Activated T-cell treated with anti-CD3 and anti-CD28 coated beads for 48 hours (primary cell): ENCODE measurements at places on chromosomes 1 and 21.

DNA sequence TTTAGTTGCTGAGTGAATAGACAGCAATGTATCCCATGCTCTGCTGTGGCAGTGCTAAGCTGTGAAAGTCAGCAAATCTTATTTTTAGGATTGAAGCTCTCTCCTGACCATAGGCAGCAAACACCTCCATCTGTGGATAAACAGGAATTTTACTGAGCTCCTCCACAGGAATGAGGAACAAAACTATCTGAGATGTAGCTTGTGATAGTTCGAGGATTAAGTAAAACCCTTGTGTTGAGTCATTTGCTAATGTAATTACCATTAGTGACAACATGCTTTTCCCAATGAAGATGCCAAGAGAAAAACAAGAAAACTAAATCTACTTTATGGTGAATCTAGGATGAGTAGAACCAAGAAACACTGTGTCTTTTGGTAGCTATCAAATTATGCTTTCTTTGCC is 122.7 kb downstream of the CLEC20A start:
- DNase-seq = no peak

DNA sequence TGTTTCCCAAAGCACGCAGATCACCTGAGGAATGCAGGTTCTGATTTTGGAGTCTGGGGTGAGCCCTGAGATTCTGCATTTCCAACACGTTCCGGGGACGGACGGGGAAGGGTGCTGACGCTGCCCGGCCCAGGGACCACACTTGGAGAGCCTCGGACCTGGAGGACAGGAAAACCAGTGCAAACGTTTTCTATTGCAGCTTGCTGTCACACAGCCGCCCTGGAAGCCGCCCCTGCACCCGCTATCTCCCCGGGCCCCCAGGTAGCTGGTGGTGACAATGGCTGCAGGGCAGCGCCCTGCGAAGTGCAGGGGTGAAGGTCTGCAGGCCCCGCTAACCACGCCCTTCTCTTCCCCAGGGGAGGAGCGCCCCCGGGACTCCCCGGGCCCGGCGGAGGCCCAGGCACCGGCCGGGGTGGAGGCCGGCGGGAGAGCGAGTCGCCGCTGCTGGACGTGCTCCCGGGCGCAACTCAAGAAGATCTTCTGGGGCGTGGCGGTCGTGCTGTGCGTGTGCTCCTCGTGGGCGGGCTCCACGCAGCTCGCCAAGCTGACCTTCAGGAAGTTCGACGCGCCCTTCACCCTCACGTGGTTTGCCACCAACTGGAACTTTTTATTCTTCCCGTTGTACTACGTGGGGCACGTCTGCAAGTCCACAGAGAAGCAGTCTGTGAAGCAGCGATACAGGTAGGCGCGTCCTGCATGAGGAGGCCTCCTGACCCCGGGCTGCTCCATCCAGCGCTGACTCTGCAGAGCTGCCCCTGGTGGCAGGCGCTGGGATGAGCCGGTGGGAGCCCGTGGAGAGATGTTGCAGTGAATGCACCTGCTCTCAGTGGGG is 142.0 kb upstream of the COA6 start:
- DNase-seq = no peak

DNA sequence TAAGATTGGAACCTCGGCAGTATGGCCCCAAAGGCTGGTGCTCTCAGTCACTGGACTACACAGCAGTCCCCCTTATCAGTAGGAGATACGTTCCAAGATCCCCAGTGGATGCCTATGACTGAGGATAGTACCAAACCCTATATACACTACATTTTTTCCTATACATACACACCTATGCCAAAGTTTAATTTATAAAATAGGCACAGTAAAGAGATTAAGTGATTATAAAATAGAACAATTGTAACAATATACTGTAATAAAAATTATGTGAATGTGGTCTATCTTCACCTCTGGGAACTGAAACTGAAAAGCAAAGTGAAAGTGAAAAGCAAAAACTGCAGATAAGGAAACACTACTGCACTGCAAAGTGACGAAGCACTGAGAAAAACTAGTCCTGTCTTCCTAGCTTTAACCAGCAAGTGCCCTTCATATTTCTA is 96.8 kb downstream of the INTS7 start:
- no peak for DNase-seq

DNA sequence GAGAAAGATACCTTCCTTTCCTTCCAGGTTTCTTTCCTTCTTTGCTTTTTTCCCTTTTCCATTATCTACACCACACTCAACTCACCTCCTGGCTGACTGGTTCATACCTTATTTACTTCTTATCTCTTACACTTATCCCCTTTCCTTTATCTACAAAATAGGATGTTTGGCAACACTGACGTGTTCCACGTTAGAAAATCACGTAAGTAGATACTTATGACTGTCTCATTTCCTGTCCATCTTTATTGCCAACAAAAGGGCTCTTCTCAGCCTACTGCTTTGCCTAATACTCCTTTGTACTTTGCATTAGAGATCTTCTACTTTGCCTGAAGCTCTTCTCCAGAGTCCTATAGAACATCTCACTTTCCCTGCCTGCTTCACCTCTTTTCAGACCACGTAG is 25.1 kb downstream of the SYNJ1 start:
- no peak for DNase-seq

DNA sequence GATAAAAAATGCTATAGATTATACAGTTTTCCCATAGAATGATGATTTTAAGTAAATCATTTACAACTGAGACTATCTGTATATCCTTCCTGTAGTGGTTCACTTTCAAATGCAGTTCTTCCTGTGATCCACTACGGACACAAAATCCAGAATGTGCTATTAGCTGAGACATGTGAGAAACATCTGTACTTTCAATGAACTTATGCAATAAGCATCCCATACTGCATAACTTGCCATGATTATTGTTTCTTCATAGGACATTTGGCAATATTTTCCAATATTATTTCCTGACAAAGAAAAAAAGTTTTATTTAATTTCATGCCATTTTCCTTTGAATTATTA is 83.5 kb upstream of the PRDX6 start:
- no peak for DNase-seq

- no peak for DNase-seq
Measured at GRCh38 chr1:185694081-185694480, 40.1 kb upstream of the HMCN1 start.

GRCh38 chr1:55311057-55311641 is 96.0 kb upstream of the USP24 start:
- no peak for DNase-seq

DNA sequence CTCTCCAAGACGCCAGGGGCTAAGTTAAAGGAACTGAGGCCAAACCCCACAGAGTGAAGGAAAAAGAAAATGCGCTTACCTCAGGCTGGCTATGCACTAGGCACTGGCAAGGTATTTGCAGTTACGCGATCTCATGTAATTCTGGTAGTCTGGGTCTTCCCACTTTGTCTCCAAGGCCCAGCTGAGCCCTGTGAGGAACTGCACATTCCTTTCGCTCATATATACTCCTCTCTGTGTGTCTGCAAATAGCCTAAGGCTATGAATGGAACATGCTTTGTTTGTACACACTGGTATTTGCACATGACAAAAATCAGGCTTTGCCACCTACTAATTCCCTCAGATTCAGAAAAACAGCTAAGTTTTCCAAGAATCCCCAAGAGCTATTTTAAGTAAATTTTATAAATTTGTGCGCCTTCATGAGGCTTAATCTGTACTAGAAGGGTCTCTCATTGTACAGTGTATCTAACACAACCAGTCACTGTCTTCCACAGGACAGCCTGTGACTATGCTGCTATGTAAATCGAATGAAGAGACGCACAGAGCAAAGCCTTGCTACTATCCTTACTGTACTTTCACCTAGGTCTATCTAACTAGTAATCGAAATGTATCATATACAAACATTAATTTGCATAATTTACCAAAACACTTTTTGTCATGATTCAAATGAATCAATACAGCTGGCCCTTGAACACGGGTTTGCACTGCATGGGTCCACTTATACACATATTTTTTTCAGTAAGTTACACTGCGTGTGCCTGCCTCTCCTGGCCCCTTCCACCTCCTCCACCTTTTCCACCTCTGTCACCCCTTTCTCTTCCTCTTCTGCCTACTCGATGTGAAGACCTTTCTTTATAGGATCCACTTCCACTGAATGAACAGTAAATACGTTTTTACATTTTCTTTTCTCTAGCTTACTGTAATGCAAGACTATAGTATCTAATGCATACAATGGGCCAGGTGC is 87.0 kb downstream of the SIPA1L2 start:
- DNase-seq = no peak

DNA sequence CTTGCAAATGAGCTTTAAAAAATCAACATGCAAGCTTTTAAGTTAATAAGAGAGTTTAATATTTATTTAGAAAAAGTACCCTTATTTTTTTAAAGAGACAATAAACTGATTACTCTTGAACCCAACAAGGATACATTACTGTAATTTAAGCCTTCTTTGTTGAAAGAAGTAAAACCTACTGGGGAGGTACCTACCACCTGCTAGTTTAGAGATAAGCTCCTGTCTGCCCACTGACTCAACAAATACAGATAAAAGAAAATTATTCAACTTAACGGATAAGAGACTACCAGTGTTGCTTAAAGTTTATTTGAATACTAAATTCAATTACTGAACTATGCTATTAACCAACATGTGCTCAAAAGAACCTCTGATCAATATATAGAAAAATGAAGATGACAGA is 23.1 kb downstream of the USP24 start:
- no peak for DNase-seq

DNA sequence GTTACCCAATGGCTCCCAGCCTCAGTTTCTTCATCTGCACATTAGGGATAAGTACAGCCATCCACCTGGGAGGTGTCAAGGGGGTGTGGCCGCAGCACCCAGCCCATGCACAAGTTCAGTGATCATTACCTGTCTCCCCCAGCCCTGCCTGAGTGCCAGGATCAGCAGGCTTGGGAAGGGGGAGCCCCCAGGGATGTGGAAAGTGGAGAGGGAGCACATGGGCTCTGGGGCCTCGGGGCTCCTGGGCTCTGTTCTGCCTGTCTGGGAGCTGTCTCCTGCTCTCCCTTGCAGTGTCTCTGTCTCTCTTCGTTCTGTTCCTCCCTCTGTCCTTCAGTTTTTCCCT is 10.8 kb upstream of the PADI1 start:
- DNase-seq = no peak

DNA sequence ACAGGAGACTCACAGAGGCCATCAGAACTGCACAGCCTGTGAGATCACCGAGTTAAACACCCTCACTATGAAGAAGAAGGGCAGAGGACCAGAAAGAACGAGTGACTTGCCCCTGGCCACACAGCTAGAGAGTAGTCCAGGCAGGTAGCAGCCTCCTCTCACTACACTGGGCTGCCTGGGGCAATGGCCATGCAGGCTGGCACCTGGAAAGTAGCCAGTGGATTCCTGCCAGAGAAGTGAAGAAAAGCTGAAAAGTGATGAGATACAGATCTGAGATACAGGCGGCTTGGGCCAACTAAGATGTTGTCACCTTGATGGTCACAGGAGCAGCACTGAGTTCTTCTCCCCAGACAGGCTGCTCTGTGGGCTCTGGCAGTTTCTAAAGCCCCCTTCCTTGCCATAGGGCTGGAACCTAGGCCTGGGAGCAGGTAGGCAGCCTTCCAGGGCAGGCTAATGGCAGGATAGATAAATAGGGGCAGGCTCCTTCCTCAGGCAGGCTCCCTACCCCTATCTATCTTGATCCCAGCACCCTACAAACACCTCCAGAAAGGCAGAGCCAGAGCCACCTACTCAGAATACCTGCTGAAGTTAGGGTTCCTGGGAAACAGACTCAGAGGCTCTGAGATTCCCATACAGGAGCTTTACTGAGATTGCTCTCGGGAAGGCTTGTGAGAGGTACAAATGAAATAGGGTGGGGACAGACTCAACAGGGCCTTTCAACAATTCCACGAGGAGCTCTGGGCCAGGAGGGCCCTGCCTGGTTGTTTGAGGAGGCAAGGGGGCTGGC is 106.3 kb downstream of the BEND5 start:
- DNase-seq = no peak

GRCh38 chr1:65059930-65060538 is 88.0 kb upstream of the AK4 start:
- no peak for DNase-seq

DNA sequence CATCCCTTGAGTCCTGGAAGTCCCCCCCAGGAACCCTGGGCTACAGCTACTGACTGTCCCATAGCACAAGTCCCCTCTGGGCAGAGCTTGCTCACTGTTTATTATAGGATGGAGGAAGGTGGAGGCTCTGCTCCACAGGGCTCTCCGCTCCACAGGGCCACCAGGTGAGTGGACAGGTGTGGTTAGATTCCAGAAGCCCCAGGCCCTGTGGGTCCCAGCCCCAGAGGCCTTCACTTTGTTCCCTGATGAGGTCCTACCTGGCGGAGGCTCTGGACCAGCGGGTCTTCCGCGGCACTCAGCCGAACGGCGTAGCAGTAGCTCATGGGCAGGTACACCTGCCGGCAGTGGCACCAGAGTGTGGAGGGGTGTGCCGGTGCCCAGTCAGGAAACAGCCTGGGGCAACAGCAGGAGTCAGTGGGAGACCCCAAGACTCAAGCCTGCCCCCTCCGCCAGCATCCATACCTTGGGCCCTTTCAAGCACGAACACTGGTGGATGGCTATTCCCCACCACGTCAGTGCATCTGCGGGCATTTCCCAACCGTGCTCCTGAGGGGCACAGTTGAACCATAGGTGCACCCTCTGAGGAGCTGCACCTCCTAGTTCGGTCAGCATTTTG is 12.3 kb downstream of the LSS start:
- DNase-seq = no peak

DNA sequence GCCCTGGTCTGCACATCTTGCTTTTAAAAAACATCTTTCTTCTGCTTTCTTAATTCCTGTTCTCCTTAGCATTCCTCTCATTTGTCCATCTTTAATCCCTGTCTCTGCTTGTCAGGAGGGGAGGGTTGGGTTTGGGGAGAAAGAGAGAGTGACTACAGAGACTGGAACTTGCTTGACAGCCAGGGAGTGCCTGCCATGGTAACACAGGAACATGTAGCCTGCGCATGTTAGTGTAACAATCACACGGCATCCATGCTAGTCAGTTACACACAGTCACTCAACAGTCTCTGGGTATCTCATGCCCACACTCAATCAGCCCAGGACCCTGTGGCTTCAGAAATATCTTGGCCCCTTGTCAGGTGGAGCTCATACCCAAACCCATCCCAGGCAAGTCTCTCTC is 818 bp upstream of the TFAP2E start:
- DNase-seq = no peak

DNA sequence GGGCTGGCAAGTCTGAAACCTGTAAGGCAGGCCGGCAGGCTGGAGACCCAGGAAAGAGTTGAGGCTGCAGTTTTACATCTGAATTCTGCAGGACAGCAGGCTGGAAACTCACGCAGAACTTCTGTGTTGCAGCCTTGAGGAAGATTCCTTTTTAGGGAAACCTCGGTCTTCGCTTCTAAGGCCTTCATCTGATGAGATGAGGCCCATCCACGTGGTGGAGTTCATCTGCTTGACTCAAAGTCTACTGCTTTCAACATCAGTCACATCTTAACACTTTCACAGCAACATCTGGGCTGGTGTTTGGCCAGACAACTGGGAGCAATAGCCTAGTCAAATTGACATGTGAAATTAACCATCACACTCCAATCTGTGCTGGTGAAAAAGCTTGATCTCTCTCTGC is 57.1 kb downstream of the EVA1C start:
- no peak for DNase-seq
